ENCODE measurements at places on chromosomes 3 and 15. TPM values are rescaled to one million over a fixed set of nuclear protein-coding genes. Genes with fewer than 3 reads are reported as not detected.

- DNase-seq = no peak
Measured at GRCh38 chr3:171829841-171830517, 13.2 kb upstream of the TMEM212 start.

- no peak for DNase-seq
Measured at GRCh38 chr3:155084567-155084966, 4.4 kb downstream of the MME start.

GP9 gene
- not detected for total RNA-seq

- no peak for DNase-seq
Measured at GRCh38 chr3:160027541-160028195, 39.0 kb downstream of the IL12A start.

GRCh38 chr3:42198709-42199108, 67.3 kb downstream of the CCK start:
- no peak for DNase-seq

DHX36 gene
- total RNA-seq = 59.7 TPM

- DNase-seq = peak; percentile 75
Measured at GRCh38 chr3:64443546-64444381, 218.5 kb upstream of the PRICKLE2 start.

ANKDD1A gene
- 3.2 TPM for total RNA-seq

DNA sequence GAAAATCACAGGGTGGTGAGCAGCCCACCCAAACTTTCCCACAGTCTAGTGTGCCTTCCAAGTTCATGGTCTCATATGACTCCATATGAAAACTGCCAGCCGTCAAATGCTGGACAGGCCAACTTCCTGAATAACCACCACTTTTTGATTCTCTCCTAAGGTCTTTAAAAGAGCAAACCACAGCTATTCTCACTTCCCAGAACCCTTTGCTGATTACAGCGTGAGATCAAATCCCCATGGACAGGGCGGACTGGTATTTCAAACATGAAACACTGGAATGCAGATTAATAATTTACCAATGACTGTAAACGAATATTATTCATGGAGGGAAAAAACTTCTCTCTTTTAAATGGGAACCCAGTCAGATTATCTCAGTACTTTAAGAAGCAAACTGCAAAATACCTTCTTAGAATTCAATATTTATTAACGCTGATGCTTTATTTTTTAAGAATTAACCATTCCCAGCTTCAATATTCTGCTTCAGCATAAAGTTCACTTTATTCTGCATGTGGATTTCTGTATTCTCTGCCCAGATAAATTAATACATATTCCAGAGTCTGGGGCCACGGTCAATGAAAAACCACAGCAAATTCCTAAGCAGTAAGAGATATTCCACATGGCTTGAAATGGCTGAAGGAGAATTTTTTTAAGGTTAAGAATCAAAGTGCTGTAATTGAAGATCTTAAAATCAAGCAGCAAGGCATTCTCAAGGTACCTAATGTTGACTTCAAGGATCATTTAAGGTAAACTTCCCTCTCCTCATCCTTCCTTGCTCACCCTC, 42.9 kb downstream of the MYO1E start:
- no peak for DNase-seq

BFSP2 gene
- total RNA-seq = not detected

- no peak for DNase-seq
Measured at GRCh38 chr3:128173849-128174248, 20.6 kb downstream of the EEFSEC start.

DNA sequence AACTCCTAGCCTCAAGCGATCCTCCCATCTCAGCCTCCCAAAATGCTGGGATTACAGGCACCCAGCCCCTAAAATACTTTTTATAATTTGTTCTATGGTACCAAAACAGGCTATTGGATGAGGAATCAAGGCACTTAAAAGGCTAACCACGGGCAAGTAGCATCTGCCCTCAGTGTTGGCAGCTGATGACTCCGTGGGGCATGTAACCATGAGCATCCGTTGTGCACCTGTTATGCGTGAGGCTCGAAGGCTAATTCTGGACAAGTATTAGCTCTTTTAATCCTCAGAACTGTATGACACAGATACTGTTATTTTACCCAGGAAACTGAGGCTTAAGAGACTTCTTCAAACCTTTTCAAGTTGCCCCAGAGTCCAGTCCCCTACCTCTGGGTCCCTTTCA, 10.2 kb downstream of the WDR73 start:
- DNase-seq = no peak

DNA sequence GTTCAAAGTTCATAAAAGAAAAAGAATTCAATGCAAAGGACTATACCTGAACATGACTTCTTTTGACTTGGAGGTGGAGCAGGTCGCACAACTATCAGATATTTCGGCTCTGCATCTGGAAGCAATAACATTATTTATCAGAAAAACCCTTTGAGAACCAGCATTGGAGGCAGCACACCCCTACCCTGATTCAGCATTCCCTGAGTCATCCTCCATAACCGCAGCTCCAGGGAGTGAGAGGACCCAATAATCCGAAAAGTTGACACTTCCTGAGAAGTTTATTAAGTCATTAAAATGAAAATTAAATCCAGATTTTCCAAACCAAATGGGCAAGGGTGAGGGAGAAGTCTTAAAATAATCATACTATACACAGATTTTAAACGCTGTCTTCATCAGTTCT, 90.6 kb downstream of the ABI3BP start:
- no peak for DNase-seq

DNA sequence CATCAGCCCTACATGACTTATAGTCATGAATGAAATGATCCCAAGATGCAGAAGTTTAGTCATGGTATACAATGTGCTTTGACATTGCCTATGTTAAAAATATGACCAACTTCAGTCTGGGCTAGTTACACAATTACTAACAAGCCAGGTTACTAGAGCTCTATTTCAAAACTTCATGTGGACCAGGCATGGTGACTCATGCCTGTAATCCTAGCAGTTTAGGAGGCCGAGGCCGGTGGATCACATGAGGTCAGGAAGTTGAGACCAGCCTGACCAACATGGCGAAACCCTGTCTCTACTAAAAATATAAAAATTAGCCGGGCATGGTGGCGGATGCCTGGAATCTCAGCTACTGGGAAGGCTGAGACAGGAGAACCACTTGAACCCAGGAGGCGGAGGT, 613.0 kb downstream of the CADM2 start:
- DNase-seq = no peak

DNA sequence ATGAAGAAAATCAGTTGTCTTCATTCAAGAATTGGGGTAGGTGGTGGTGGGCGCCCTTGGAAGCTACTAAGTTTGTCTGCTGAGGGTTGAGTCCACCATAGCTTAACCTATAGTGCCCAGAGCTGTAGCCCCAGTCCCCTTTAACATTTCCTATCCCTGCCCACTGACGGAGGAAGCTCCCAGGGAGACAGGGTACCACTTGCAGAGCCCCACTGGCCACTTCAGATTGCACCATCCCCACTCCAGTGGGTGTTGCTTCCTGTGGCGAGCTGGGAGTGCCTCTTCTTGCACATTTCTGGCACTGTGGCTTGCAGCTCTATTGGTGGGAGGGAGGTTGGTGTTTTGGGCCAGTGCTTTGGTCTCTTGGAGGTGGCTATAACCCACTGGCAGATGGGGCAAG, 2.7 kb downstream of the PXYLP1 start:
- no peak for DNase-seq

DNA sequence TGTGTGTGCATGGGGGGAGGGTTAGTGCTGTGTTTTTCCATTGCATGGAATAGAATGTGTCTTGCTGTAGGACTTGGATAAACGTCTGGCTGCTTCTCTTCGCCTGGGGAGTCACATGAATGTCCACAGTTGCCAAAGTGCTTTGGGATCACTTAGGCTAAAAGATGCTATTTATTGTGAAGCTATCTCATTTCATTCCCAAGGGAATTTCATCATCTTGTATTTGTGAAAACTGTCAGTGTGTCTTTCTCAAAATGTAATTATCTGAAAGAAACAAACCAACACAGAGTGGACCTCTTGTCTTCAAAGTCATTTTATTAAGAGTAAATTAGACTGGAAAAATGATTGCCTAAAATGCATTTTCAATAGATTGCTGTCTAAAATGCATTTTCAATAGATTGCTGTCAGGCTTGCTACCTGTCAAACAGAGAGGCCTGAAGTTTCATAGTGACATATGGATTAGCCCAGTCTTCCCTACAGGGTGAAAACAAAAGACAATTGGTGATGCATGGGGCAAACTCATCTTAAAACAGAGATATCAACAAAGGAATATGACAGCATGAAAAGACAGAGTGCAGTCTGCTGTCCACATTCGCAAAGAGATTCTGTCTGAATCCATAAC, 117.1 kb upstream of the GOLIM4 start:
- DNase-seq = no peak

DNA sequence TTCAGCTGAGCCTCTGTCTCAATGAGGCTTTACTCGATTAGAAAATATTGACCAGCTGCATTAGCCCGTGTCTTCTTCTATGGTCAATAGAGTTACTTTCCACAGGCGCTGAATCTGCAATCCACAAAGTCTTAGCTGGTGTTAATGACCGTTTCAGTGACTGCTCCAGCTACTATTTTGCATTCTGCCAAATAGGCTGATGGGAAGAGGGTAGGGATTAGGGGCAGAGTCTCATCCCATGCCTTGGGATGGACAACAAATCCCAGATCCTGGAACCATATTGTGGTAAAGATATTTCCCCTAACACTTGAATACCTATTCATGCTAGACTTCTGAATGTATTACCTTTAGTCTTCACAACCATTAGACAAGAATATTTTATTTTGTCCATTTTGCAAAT, 29.5 kb upstream of the MAGI1 start:
- no peak for DNase-seq

EPHB3 gene
- 65.0 TPM for total RNA-seq

RASGRF1 gene
- total RNA-seq = 1.5 TPM

RBP2 gene
- 25.3 TPM for total RNA-seq

Data from type B pancreatic cell (in vitro differentiated cells).